Foreskin fibroblast (primary cell): ENCODE measurements at places on chromosomes 1 and 21.

GRCh38 chr1:230758709-230759368 is 11.7 kb downstream of the CAPN9 start:
- DNase-seq = peak; percentile 79

DNA sequence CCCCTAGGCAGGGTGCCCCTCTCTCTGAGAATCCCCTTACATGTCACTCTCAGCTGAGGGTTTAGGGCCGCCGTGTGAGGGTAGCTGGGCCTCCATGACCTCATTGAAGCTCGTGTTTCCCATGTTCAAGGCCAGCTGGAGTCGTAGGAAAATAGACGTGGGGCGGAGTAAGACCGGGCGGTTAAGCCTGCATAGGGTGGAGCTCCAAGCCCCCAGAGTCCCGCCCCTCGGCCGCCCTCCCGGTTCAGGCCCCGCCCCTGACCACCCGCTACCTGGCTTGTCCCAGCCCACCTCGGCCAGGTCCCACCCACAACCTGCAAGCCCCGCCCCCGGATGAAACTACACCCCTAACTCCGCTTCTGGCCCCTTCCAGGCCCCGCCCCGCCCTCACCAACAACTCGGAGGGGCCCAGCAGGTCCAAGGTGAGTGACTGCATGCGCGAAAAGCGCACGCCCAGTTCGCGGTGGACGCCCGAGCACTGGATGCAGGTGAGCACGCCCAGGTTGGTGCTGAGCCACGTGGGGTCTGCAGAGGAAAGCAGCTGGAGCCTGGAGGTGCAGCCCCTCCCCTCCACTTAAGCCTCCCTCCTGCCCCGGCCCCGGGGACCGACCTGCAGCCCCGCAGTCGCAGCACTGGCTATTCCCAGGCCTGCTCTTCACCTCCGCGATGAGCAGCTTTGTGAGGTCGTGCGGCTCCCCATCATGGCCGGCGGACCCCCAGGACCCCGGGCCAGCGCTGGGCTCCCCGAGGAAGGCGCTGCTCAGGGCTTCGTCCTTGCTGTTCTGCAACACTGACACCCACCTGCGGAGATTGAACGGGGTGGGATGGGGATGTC is 12.2 kb upstream of the TCEA3 start:
- DNase-seq = no peak

DNA sequence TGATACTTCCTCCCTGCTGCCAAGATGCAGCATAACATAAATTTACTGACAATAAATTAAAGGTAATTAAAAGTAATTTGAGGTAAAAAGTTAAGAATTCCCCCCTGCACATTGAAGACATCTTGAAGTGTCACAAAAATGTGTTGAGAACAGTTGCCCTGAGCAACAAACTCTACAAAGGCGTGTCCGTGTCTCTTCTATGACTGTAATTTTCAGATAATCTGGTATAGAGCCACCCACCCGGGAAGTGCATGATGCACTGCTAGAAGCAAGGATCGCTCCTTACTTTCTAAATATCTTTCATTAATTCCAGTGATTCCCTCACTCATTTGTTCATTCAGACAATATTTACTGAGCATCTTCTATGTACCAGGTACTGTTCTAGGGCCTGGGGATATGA is 11.0 kb upstream of the CASQ1 start:
- no peak for DNase-seq

GRCh38 chr1:247316590-247317197 is 15.0 kb downstream of the ZNF496 start:
- DNase-seq = no peak

DNA sequence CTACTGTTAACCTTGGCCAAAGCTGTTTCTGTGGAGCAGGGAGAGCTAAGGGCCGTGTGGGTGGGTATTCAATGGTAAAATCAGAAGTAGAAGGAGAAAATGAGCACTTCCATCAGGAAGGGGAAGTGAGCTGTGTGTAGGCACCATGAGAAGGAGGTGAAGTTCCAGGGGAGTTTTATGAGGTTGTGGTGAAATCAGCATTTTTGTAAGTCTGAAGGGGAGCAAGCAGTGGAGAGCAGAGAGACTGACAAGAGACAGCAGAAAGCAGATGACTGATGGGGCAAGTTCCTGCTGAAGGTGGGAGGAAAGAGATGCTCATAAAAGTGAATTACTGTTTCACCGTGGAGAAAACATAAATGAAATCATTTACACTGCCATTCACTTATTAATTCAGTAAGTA is 2.7 kb upstream of the GPR88 start:
- DNase-seq = no peak

GRCh38 chr21:30769724-30770431 is 14.7 kb upstream of the KRTAP21-1 start:
- DNase-seq = no peak

GRCh38 chr1:25572708-25573590 is 29.5 kb downstream of the LDLRAP1 start:
- peak; percentile 54 for DNase-seq

- no peak for DNase-seq
Observed at GRCh38 chr1:90800012-90800717, 83.1 kb upstream of the BARHL2 start.

DNA sequence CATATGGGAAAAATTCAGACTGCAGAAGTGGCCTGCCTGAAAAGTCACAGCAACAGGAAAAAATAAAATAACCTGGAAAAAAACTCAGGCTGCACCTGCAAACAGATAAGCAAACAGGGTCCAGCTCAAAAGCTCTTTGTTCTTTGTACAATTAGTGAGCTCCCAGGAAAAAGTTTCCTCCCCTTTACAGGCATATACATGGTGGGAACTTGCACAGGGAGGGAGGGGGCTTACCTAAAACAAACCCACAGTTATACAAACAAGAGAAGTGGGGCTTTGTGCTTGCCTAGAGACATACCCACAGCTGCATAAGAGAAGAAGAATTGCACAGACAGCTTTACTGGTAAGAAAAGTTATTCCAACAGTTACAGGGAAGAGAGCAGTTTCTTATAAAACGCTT is 31.7 kb upstream of the COG2 start:
- no peak for DNase-seq

- DNase-seq = no peak
Observed at GRCh38 chr21:27077501-27077900, 110.6 kb upstream of the ADAMTS5 start.

GRCh38 chr1:50155541-50155940 is 46.8 kb downstream of the ELAVL4 start:
- DNase-seq = no peak

DNA sequence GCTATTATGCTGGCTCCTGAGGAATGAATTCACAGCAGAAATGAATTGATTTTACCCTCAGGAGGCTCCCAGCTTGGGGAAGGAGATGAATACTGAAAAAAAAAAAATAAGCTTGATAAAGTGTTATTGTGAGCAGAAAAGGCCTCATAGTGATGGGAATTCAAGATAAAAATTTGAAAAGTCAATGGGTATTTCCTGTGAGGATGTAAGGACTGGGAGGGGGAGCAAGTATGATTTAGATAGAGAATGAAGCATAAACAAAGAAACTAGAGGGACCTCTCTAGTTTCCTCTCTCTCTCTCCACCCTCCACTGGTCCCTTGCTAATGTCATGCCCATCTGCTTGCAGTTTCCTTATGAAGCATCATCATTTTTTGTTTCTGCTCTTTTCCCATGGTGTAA is 439.0 kb upstream of the PLXNA2 start:
- no peak for DNase-seq

DNA sequence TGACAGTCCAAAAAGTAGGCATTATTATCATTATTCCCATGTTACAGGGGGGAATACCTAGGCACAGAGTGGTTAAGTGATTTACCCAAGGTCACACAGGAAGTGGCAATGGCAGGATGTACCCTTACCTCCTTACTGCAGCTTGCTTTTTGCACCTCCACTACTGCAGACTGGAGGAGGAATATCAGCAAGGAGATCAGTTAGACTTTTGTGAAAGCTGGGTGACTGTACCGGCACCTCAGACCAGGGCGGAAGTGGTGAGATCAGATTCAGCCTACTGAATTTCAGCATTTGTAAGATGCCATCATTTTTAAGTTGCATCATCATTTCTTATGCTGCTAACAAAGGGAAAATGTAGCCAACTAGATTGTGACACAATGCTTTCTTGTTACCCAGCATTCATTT is 4.5 kb downstream of the ADARB1 start:
- peak; percentile 58 for DNase-seq

DNA sequence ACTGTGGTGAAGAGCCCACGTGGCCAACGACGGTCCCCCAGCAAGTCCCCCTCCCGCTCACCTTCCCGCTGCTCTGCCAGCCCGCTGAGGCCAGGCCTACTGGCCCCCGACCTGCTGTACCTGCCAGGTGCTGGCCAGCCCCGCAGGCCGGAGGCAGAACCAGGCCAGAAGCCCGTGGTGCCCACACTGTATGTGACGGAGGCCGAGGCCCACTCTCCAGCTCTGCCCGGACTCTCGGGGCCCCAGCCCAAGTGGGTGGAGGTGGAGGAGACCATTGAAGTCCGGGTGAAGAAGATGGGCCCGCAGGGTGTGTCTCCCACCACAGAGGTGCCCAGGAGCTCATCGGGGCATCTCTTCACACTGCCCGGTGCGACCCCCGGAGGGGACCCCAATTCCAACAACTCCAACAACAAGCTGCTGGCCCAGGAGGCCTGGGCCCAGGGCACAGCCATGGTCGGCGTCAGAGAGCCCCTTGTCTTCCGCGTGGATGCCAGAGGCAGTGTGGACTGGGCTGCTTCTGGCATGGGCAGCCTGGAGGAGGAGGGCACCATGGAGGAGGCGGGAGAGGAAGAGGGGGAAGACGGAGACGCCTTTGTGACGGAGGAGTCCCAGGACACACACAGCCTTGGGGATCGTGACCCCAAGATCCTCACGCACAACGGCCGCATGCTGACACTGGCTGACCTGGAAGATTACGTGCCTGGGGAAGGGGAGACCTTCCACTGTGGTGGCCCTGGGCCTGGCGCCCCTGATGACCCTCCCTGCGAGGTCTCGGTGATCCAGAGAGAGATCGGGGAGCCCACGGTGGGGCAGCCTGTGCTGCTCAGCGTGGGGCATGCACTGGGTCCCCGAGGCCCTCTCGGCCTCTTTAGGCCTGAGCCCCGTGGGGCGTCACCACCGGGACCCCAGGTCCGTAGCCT is 46.8 kb downstream of the TRIM11 start:
- no peak for DNase-seq

DNA sequence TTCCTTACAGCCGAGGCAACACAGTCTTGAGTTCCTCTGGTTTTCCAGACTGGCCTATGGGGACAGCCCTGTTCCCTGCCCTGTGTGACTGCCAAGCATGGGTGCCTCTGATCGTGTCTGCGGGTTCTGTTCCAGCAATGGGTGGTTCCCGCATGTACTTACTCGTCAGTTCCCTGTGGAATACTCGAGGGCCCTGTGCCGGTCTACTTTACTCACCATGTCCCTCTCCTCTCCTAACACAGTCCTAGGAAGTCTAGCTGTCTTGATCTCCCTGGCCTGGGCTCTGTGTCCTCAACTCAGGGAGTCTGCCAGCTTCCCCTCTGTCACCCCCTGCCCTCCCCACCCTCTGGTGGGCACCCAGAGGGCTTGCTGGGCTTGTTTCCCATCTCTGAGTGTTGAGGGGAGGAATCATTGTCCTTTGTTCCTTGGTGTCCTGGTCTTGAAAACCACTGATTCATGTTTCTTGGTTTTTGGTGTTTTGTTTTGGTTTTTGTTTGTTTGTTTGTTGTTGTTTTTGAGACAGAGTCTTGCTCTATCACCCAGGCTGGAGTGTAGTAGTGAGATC is 36.0 kb downstream of the TRAPPC10 start:
- no peak for DNase-seq

DNA sequence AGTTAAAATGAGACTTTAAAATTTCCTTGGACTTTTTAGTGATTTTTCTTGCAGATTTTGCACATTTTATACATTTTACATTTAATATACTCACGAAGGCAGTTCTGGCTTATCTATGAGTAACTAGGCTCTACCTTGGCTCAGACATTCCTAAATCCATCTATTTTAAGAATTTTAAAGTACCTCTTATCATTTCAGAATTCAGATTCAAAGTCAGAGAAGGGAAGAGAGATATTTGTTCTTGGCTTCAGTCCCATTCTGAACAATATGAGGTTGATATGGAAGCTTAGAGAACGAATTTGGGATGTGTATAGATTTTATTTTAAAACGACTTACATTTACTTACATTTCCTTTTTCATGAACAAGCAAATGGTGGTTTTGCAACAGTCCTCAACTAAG is 230.2 kb downstream of the LMO4 start:
- no peak for DNase-seq

DNA sequence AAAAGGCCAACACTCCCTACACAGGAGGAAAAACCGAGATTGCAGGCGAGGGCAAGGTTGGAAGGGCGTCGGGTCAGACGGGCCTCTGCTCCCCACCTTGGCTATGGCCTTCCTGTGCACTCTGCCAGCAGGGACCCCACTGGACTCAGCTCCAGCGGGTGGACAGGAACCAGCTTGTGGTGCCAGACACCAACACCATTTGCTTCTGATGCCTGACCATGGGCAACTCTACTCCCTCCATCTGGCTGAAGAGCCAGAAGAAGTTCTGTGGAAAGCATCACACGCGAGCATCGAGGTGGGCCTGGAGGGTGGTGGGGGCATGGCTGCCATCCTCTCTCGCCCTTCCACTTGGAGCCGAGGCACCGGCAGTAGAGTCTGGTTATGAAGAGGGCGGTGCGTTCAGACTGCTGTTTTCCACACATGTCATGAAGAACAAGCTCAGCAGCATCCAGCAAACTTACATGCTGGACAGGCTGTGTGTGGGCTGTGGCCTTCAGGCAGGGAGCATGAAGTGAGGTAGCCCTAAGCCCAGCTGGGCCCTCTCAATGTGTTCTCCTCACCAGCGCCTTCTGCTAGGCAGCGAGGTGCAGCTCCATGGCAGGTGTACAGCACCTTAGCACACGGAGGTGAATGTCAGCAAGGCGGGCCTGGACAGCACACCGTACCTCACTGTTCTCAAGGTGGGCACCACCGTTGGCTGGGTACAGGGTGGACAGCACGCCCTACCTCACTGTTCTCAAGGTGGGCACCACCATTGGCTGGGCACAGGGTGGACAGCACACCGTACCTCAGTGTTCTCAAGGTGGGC is 15.6 kb upstream of the ZNF669 start:
- no peak for DNase-seq

- DNase-seq = no peak
Observed at GRCh38 chr1:10857687-10858086, 61.2 kb upstream of the CASZ1 start.

DNA sequence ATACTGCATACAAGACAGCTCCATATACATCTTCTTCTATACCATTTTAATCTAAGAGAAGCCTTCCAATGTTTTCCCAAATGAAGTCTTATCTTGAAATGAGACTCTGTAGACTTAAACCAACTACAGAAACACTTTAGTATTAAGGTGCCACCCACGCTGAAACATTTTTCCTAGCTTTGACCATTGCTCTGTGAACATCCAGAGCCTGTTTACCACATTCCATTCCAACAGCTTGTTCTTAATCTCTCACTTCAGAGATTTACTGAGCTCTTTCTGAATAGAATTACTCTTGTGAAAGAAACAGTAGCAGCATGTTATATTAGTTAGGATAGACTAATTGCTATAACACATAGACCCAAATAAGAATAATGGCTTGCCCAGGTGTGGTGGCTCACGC is 19.6 kb upstream of the POGZ start:
- peak; percentile 10 for DNase-seq

DNA sequence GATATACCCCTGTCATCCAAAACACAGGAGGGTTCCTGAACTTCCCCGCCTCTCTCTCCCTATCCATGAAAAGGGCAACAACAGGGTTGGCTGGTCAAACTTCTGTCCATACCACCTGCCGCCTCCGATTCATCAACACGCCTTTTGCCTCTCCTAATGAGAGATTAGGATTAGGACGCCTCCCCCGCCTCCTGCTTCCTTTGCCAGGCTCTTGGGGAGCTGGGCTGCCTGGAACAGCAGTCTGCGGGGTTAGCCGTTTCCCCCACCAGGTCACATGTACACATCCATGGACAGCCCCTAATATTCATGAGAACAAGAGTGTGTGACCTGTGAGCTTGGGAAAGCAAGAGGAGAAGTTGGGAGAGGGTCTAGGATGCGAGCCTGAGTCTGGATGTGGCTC is 2.3 kb upstream of the OPTC start:
- DNase-seq = no peak
